ENCODE measurements at places on chromosomes 16 and 17. TPM values are rescaled to one million over a fixed set of nuclear protein-coding genes. Genes with fewer than 3 reads are reported as not detected.

The TRPV3 gene
- total RNA-seq, result 1.8 TPM

The C1QL1 gene
- total RNA-seq, result 0.23 TPM

The HSD17B1 gene
- 8.9 TPM for total RNA-seq

The MYO19 gene
- 22.1 TPM for total RNA-seq

The KRT28 gene
- total RNA-seq, result not detected

The MFAP4 gene
- 11.0 TPM for total RNA-seq

The HSF5 gene
- not detected for total RNA-seq

The TNP2 gene
- total RNA-seq, result not detected

The ADAP2 gene
- total RNA-seq, result 2.0 TPM

The HS3ST3B1 gene
- 5.6 TPM for total RNA-seq

The CAMTA2 gene
- total RNA-seq, result 4.1 TPM

All from smooth muscle cell of the coronary artery (primary cell).